ENCODE measurements at places on chromosomes 12 and 14. TPM values are rescaled to one million over a fixed set of nuclear protein-coding genes. Genes with fewer than 3 reads are reported as not detected.

Gene IL22
- not detected for total RNA-seq

Gene IL25
- not detected for total RNA-seq

Gene KRT6A
- total RNA-seq: not detected

Gene SCN8A
- 0.60 TPM for total RNA-seq

Gene SSTR1
- under 0.01 TPM for total RNA-seq

Gene SPTB
- 1.2 TPM for total RNA-seq

Gene KRT82
- not detected for total RNA-seq

Gene NAV3
- 16.3 TPM for total RNA-seq

Gene ARHGAP9
- total RNA-seq: not detected

Gene ZNF891
- 0.49 TPM for total RNA-seq

Gene CISTR
- not detected for total RNA-seq

Gene SLC6A15
- total RNA-seq: 0.39 TPM

- peak; percentile 95 for DNase-seq
These were observed 242.5 kb upstream of the ATP2B1 start for GRCh38 chr12:89951050-89951693.

DNA sequence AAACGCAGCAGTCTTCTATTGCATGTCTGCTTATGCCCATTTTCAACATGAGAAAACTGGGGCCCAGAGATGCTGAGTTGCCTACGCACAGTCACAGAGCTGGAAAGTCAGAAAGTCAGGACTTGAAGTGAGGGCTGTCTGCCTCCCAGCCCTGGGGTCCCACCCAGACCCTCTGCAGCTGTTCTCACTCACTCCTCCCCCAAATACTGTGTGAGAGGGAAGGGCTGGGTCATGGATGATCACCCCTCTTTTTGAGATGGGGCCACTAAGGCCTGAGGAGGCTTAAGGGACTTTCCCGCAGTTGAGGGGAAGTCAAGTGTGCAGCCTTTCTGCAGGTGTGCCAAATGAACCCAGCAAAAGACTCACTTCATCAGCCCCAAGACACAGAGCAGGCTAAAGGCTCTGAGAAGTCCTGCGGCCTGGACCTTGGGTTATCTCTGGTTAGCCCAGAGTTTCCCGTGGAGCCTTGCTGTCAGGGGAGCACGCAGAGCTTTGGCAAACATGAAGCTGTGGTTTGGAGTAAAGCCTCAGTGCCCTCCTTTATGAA lies 18.7 kb downstream of the DTX1 start:
- DNase-seq: no peak

GRCh38 chr12:113232089-113232839 lies 11.0 kb downstream of the TPCN1 start:
- no peak for DNase-seq

GRCh38 chr12:98733667-98734350 lies 88.7 kb downstream of the APAF1 start:
- no peak for DNase-seq

DNA sequence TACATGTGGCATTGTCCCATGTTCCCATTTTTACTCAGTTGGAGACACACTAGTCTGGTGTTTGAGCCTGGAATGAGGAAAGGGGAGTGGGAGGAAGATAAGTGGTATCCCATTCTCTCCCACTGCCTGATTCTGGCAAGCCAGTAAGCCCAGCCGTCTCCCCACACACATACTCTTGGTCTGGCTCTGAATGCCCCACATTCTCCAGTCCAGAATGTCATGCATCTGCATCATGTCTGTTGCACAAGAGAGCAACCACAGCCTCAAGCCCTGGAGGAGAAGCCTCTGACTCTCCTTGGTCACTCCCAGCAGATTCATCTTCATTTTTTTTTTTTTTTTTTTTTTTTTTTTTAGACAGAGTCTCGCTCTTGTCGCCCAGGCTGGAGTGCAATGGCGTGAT lies 48.0 kb downstream of the DRAM1 start:
- peak; percentile 92 for DNase-seq

DNA sequence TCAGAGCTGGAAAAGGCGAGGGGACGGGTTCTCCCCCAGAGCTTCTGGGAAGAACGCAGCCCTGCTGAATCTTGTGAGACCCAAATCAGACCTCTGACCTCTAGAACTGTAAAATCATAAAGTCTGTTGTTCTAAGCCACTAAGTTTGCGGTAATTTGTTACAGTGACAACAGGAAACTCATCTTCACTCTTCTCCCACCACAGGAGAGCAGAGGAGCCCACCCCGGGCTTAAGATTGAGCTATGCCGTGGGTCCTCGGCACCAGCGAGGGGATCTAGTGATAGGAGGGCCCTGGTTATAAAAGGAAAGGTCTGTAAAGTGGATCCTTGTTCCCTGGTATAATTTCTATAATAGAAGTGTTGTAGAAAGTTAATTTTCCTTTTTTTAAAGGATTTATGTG lies 7.6 kb downstream of the MLXIP start:
- no peak for DNase-seq

DNA sequence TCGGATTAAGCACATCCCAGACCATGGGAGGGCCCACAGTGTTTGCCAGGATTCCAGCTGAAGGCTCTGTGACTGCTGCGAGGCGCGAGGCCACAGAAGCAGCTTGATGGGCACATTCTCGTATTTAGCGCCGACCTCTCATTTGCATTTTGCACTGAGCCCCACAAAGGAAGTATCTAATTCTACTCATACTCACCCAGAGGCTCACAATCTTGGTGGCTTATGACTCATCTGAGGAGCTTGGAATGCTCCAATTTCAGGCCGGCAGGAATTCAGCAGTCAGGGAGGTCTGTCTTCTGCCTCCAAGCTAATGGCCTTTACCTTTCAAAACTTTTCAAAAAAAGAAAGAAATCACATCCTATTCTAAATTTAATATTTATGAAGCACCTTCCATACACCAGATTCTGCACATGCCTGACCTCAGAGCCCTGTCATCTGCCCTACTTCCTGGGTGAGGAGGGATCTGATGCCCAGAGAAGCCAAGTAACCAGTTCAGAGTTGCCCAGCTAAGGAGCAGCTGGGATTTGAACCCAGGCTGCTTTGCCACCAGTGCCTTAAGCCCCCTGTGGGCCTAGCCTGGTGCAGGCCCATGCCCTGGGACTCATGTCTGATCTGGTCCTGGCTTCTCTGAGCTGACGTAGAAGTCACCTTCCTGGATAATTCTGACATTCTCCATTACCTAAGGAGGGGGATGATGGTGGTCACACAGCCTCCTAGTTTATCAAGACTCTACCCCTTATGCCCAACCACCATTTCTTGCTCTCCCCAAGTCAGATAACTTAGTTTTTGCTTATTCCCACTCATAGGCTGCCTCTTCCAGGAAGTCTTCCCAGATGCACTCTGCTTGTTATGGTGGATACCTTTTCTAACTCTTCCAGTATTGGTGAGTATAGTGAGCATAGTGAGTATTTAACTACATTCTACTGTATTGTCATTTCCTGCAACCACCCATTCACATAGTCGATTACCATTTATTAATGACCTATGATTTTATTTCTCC lies 198.9 kb downstream of the RBM19 start:
- peak; percentile 88 for DNase-seq

DNA sequence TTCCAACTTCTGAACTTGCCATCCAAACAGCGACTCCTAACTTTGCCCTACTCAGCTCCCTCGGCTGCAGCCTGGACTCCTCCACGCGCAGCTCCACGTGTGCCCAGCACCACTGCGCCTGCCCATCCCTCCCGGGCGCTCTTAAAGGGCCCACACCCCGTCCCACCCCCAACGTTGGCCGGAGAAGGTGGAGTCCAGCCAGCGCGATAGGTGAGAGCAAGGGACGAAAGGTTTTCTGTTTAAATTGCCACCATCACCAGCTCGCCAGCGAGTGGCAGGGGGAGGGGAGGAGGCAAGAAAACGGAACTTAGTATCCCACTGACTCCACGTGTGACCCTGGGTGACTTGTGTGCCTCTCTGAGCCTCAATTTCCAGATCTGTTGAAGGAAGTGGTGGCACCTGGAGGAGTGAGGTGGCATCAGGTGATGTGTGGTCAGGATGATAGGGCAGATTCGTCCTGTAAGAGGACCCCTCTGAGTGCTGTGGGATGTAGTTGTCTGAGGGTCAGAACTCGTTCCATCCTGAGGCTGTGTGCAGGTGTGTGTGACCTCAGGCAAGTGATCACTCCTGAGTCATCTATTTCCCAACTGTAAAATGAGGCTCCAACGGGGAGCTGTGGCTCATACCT lies 59.7 kb downstream of the TRPV4 start:
- no peak for DNase-seq

DNA sequence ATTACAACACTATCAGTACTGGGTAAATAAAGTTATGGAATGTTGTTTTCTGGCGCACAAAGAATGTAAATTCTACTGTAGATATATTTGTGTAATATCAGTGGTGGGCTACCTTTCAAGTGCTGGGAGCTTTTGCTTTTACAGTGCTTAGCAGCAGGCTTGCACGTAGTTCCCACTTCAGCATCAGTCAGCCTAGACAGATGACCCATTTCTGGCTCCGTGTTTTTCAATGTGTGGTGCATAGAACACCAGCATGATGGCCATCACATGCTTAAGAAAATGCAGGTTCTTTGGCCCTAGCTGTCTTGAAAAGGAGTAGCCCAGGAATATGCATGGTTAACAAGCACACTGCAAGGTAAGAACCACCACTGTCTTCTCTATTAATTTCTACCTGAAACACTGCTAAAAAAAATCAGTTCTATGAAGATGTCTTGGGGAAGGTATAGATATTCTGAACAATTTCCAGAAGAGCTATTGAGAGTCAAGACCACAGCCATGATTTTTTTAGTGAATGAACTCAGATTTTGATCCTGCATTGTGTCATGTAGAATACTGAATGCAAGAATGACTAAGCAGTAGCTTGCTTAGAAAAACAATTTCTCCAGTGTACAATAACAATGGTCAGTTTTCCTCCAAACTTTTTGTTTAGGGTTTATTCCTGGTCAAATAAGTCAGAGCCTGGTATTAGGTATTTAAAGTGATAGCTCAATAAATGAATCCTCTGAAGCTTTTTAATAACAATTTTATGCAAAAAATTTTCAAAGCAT lies 195.7 kb downstream of the AKAP6 start:
- DNase-seq: no peak

DNA sequence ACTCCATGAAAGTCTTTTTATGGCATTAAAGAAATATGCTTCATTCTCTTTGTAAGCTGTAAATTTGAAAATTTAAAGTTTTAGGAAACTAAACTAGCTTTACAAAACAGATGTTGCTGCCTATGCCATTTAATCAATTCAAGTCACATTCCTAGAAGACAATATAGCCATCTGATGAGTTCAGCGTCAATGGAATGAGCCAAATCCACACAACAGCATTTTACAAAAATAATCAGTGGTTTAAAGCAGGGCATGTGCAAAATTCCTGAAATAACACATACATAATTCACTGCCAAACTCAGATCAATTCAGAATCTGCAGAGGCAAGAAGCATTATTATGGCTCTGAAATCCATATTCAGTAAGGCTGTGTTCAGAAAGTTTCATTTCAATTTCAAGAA lies 75.6 kb downstream of the MED13L start:
- DNase-seq: no peak

DNA sequence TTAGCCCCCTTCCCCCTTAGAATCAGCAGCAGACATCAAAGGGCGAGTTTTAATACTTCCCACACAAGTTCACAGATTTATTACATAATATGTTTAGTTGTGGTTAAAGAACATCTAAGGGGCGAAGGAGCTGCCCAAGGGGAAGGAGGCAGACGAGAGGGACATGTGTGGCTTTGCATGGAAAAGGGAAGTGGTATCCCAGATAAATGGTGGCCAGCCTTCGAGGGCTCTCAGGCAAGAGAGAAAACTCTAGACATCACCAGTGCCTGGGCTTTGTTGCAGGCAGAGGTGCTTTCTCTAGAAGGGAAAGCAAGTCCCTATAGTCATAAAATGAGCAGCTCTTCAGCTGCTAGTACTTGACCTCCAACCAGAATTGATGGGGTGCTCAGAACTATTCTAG lies 121.2 kb downstream of the CACNA1C start:
- DNase-seq: peak; percentile 49

DNA sequence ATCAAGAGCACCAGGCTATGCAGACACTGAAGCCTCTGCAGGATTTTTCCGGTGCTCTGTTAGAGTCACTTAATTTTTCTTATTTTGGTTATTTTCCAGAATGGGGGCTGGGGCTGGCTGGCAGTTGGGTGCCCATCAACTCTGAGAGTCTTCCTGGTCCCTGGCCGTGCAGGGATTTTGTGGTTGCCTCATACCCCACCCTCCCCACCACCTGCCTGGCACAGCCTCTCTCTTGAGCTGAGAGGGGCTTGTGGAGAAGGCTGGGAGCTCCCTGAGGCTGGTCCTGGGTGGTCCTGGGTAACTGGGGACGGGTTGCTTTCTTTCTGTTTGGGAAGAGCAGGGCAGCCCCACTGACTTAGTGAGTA lies 23.3 kb downstream of the LRTM2 start:
- no peak for DNase-seq

DNA sequence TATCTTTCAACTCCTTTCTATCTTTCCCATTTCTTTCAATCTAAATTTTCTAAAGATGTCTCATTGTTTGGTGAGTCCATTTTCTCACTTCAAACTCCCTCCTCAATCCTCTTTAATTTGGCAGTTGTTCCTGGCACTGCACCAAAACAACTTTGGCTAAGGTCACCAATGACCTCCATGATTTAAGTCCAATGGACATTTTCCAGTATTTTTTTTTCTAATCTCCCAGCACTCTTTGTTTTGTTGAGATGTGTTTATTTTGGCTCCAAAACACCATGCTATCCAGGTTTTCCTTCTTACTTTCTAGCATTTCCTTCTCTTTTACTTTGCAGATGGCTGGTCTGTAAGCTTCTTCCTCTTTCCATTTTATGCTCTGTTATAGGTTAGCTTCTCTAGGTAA lies 42.5 kb upstream of the OTOGL start:
- peak; percentile 67 for DNase-seq

- DNase-seq: no peak
These were observed 98.3 kb downstream of the PTGER2 start for GRCh38 chr14:52412426-52412825.

DNA sequence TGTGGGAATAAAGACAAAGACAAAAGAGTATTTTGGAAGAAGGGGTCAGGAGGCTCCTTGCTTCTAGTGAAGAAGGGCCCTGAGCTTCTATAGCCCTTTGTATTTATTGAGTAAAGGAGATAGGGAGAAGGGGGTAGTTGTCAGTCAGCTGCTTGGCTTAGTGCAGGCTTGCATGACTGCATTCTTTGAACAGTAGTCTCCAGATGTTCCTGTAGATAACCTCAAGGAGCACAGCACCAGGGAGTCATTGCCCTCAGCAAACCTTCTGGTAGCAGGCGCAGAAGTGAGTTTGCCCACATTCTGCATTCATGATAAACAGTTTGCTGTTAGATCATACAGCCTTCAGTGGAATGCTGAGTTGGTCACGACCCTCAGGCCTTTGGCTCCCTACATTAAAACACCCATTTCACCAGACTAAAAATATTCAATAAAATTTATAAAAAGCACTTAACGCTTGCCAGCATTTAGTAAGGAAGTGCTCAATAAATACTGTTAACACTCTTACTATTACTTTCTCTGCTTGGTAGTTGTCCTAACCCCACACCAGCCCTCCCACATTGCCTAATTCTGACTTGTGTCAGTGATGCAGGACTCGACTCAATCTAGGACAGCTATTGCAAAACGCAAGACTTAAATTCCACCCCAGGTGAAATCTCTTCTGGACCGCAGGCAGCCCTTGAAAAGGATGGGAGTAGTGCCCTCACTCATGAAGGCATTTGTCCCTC lies 3.0 kb upstream of the DHRS4 start:
- no peak for DNase-seq

GRCh38 chr14:64340560-64341196 lies 46.5 kb upstream of the ESR2 start:
- no peak for DNase-seq
